GM12864 (cell line): ENCODE measurements at places on chromosomes 7 and 10.

DNA sequence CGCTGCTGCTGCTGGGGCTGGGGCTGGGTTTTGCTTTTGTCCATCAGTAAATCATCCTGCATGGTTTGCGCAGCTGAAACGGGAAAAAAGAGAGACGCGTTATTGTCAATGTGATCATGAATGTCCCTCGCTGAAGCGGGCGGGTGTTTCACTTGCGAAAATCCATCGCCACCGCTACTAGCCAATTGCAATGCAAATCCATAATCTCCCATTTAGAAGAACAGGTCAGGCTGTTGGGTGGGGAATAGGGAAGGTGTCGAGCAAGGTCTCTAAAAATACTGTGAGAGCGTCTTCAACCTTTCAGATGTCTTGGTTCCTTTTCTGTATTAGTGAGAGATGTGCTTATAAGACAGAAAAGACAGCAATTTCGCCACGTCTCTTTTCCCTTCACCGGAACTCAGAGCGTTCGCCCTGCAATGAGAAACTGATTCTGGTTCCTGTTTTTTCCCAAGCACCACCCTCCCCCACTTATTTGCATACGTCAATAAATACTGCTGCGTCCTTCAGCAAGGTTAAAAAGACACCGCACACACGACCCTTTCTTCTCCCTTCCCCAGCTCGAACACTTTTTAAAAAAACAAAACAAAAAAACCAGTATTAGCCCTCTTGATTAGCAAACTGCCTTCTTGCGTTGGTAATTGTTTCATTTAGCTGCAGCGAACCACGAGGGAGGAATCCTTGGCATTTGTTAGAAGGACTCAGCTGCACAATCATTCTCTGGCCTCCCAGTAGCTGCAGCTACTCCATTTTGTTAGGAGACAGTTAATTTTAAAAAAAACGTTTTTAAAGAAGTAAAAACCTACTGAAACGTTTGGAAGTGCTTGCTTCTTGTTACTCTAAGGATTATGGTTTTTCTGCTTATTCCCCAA lies 50.4 kb downstream of the CPEB3 start:
- peak; percentile 70 for DNase-seq

GRCh38 chr7:129160161-129160905 lies 15.8 kb downstream of the TSPAN33 start:
- DNase-seq: no peak

GRCh38 chr10:97503406-97503805 lies 4.7 kb downstream of the UBTD1 start:
- no peak for DNase-seq

DNA sequence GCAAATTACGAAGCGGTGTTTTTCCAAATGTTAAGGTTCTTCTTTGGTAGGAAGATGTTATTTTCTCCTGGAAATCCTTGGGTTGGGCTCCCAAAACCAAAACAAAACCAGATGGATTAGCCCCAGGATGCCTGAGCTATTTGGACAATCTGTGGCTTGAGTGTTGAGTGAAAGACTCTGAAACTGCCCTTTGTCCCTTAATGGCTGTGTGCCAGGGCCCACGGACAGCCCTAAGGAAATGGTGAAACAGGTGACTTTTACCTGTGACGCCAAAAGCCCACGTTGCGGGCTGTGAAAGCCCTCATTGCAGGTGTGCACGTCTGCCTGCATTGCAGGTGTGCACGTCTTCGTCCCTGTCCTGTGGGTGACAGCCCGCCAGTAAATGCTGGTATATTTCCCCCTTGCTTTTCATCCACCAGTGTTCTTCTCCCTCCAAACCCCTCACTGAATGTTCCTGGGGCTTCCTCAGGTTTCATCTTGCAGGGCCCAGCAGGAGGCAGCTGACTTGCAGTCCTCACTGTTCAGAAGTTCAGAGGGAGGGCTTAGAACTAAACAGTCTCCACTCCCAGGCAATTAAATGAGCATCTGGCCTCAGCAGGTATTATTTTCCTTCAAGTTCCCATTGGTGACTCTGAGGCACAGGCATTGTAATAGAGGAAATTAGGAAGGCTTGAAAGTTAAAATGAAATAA lies 10.7 kb downstream of the PFKP start:
- no peak for DNase-seq

DNA sequence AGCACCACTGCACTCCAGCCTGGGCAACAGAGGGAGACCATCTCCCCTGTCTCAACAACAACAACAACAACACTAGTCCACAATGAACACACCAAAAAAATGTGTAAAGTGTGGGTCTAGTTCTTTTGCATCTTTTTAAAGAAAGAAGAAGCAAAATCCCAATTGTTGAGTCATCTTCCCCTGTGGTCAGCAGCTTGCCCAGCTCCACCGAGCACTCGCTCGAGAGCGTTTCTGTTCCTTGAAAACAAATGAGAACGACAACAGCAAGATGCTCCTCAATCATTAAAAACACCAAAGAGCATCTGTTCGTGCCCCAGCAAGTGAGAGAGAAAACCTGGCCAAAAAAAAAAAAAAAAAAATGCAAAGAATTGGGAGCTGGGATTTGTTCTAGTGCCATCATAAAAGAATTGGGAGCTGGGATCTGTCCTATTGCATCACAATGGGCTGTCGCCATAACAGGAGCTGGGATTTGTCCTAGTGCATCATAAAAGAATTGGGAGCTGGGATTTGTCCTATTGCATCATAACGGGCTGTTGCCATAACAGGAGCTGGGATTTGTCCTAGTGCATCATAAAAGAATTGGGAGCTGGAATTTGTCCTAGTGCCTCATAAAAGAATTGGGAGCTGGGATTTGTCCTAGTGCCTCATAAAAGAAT lies 118.1 kb downstream of the PTPRN2 start:
- no peak for DNase-seq

DNA sequence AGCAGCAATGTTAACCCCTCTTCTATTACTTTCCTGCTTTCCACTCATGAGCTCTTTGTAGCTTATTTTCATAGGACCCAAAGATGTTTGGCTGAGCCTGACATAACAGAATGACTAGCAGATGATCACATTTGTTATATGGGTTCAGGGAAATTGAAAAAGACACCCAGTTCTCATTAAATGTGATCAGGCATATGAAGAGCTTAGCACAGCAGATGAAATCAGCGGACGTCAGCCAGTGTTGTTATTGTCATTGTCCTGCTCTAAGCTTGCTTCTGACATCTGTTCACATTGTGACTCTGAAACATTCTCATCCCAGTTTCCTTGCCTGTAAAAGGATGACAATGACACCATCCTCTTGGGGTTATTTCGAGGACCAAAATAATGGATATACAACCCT lies 43.5 kb downstream of the FAM241B start:
- DNase-seq: no peak

DNA sequence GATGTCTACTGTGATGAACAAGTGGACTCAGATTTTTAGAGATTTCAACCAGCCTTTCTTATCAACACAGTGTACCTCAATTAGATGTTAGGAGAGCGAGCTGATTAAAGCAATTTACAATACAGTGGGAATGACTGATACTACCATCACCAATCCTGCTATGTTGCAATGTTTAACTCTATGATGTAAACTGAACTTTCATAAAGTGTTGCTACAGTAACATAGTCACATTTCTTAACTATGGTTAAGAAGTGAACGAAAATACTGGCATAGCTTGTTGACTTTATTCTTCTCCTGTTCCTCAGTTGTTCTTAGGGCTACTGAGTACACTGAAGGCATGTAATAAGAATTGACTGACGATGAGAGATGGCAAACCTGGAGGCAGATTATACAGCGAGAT lies 139.8 kb downstream of the MYOF start:
- DNase-seq: no peak

DNA sequence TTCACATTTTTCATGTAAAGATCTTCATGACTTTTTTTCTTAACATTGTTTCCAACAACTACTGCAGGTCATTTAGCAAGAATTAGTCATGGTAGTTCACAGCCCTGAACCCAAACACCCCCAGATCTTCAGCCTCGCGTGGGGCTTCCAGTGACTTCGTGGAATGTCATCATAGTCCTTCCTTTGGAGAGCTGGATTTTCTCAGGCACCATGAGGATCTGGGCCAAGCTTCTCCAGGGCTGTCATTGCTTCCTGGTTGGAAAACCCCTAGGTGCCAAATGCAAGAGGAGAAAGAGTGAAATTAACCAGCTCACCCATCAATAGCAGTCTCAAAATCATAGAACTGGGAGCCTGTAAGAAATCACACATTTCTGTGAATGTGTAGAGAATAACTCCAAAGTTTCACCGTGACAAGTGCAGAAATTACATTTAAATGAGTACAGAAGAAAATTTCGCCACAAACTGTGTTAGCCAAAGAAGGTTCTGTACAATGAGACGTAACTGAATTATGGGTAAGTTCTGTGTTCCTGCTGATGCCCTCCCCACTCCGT lies 175.4 kb downstream of the CELF2 start:
- DNase-seq: no peak

GRCh38 chr10:122779924-122780323 lies 65.7 kb downstream of the CUZD1 start:
- DNase-seq: no peak

- DNase-seq: no peak
Measured at GRCh38 chr7:156194813-156195212, 382.6 kb upstream of the SHH start.

DNA sequence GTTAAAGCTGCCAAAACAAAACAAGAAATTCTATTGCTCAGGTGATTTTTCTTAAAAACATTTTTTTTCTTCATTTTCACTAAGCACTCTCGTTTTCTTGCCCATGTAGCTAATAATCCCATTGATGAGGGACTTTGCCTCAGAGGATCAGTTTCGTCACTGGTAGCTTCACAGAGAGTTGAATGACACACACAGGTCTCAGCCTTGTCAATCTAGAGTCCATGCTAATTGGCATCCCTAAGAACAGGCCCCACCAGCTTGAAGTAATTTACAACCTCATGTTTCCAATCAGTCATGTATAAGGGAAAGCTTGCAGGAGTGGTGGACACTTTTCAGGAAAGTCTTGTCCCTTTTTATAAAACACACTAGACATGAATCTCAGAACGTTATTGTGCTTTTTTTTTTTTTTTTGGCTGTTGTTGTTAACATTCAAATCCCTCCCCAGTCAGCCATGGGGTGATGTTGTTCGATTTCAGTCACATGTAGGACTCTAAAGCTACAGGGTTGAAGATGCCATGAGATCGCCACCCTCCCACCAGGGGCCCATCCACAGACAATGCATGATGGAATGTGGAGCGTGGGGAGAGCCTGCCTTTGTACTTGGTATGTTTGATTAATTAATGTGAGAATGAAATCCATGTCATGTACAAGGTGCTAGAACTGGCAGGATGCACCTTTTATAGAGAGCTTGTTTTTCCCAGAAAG lies 232.4 kb upstream of the FZD8 start:
- no peak for DNase-seq

DNA sequence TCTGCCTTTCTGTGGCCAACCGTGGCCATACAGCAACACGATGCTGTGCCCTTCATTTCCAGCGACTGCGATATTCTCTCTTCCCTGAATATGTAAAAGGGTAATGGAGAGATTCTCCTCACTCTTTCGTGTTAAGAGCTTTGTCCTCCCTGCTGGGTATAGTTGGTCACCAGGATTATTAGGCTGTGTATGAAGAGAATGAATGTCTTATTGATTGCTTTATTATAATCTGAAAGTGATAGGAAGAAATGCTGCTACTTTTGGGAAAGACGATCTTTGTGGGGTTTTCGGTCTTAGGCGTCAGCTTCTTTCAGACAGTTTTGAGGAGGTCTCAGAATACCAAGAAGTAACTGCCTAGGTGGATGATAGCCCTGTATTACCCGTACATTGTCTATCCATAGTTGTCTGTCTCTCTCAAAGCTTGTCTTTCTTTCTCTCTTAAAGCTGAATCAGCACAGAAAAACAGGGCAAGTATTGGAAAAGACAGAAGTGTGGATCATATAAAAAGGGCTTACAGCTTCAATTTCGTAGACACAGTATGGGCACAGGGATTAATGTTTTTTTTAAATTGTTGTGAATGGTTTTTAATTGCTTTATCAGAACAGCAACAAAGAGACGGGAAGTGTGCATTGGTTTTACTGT lies 1.2 kb downstream of the AHCYL2 start:
- DNase-seq: no peak

GRCh38 chr10:17227367-17228090 lies 512 bp upstream of the VIM start:
- DNase-seq: no peak

DNA sequence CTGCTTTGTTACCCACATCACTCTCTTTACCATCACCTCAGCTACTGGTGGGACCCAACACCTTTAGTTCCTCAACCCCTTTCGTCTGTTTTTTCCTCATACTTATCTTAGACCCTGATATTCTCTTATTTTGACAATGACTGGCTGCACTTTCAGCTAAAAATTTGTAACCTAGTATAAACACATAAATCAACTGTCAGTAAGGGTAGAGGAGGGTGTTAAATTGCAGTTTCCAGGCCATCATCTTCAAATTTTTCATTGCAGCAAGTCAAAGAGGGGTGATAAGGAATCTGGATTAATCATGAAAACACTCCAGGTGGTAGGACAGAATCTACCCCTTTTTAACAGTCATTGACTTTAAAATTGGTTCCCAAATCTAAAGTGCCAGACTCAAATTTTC lies 27.9 kb downstream of the SEMA3D start:
- no peak for DNase-seq

- no peak for DNase-seq
Measured at GRCh38 chr7:91940171-91940570, 491 bp upstream of the AKAP9 start.

- no peak for DNase-seq
Measured at GRCh38 chr7:5612695-5613094, 168.8 kb downstream of the RNF216 start.

GRCh38 chr10:131267814-131268095 lies 43.8 kb downstream of the TCERG1L start:
- DNase-seq: no peak

DNA sequence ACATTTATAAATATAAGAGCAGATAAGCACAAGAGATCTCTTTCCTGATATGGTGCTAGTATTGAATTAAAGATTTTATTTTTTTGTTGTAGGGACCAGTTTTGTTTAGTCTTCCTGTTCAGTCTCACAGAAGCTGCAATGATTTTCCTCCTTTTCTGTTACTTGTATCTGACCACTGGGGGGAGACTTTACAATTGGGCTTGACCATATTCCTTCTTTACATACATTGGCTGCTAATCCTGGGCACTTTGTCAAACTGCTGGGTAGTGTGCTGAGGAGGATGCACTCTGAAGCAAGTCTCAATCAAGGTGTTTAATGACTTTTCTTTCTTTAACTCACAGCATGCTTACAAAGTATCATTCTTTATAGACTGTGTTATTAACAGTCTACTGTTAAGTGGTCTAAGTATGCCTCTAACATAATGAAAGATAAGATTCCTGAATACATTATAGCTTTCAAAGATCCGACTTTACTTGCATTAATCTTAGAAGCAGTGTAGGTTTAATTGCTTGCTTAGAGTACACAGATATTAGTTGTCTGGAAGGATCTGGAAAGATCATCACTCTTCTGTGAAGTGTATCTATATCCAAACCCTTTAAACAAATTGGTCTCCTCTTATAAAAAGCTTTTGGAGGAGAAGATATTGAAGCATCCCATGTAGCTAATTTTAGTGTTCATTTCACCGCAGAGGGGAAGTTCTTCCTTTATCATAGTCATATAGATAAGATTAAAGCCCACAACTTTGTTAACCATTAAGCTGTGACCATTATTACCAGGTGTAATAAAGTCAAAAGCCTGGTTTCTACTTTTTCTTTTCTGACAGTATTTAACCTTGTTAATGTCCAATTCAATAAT lies 3.1 kb downstream of the PALS2 start:
- DNase-seq: no peak

GRCh38 chr10:71138166-71138830 lies 74.1 kb upstream of the UNC5B start:
- no peak for DNase-seq
